NCI-H460 (cell line): ENCODE measurements at places on chromosomes 1 and 21.

GRCh38 chr1:228919914-228920313 is 184.6 kb downstream of the RHOU start:
- DNase-seq = no peak

- DNase-seq = no peak
Measured at GRCh38 chr1:212902054-212902453, 44.0 kb downstream of the FLVCR1 start.

DNA sequence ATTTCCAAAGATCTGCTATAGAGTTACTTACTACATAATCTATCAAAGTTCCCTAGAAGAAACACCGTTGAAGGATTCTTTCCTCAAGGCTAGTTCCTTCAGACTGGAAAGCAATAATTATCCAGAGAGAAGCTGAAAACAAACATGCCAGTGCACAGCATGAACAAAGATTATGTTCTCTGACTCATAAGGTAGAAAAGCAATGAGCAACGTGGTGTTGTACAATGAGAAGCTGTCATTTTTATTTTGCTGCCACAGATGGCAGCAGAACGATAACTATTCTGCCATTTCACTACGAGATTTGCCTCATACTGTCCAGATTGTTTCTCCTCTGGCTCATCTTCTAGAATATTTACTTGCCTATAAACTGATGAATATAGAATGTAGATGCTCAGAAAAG is 10.7 kb downstream of the EXTL2 start:
- no peak for DNase-seq

GRCh38 chr1:10631811-10632593 is 157.3 kb downstream of the PEX14 start:
- no peak for DNase-seq

GRCh38 chr21:45496151-45496967 is 45.9 kb downstream of the SLC19A1 start:
- no peak for DNase-seq

GRCh38 chr1:6234502-6235295 is 1.1 kb downstream of the ICMT start:
- no peak for DNase-seq

GRCh38 chr1:20153000-20153418 is 13.9 kb downstream of the PLA2G2F start:
- DNase-seq = no peak

DNA sequence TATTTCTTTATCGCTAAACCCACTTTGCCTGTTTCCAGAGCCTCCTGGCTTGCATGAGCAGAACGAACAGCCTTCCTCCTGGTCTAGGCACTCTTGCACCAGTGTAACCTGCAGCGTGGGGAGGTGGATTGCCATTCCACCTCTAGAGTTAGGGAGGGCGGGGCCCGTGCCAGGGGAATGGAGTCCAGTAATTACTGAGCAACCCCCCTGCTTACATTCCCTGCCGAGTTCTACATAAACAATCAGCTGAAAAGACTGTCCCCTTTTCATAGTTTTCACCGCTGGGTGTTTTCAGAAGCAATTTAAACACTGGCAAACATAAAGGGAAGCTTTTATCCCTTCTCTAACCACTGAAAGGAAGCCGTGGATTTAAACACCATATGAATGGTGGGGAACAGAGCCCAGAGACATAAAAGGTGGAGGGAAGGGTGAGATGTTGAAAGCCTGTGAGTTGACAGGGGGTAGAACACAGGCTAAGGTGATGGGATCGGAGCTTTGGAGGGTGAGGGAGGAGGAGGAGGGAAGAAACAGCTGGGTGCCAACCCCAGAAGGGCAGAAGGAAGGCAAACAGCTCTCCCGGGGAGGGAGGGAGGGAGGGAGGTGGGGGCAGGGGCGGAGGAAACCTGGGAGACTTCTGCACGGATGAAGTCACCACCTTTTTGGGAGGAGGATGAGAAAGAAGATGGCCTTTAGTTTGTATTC is 68.0 kb upstream of the WDR26 start:
- no peak for DNase-seq

DNA sequence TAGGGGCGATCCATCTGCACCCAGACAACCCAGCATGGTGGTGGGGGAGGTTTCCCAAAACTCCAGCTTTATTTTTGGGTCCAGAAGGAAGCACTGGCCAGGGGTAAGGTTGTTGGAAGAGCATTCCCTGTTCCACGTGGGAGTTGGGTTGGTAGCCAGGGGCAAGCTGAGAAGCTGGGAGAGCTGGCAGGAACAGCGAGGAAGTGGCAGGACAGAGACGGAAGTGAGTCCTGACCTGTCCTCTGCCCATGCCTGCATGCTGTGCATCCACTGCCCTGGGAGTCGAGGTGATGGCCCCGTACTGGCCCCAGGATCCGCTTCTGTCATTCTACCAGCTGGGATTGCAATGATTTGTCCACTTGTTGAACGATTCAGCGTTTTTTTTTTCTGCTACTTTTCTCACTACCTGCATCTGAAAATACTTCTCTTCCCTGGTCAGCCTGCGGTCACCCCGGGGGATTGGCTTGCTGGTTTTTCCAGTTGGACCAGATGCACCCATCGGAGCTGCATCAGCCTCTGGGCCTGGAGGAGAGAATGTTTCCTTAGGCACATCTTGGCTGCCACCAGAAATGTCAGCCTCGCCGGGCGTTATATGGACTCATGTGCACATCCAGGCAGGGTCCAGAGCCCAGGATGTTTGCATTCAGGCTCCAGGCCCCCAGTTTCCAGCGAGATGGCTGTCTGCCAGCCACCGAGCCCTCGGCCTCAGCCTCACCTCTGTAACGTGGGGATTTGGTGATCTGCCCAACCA is 28.3 kb upstream of the TMPRSS2 start:
- DNase-seq = no peak

- no peak for DNase-seq
Measured at GRCh38 chr1:12183095-12183794, 16.5 kb downstream of the TNFRSF1B start.

- DNase-seq = no peak
Measured at GRCh38 chr1:168834225-168834872, 105.3 kb upstream of the DPT start.

GRCh38 chr1:111280267-111280666 is 10.4 kb upstream of the CHIA start:
- DNase-seq = no peak

DNA sequence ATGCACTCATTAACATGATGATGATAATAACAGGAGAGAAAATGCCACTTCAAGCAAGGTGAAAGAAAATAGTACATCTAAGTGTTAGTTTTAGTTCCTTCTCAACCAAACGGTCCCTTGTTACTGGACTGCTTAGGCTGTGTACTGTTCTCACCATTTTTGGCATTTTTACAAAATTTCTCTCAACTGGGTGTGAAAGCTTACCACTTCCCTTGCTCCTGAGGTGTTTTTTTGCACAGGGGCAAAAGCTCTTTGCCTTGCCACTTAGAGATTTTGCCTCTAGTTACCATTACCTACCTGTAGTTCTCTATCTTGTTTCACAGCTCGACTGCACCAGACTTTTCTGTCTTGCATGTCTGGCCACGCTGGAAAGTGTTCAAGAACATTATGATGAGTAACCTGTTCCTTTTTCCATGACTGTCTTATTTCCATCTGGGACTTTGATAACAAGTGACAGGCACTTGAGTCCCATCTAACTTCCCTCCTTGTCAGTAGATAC is 10.7 kb downstream of the NEK7 start:
- no peak for DNase-seq

DNA sequence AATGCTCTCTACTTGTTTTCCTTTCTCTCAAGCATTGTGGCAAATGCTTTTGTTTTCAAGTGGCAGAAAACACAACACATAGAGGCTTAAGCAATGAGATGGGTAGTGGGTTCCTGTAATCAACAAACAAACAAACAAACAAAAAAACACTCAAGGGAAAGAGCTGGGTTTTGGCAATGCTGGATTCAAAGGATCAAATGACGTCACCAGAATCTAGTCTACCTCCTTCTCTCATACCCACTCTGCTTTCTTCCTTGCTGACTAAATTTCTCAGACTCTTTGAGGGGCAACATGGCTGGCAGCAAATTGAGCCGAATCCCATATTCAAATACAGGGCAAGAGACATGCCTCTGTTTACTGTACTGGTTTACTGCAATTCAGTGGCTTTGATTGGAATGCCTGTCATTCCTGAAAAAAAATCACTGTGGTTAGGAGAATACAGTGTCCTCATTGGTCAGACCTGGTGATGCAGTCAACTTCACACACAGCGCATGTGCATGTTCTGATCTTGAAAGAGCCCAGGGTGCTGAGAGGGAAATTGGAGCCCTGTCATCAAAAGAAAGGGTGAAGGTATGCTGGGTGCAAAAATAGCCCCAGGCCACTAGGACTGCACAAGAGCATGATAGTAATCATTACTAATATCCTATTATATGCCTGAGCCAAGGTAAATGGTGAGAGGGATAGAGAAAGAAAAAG is 356.2 kb downstream of the KCTD3 start:
- DNase-seq = no peak

GRCh38 chr1:179883040-179883744 is 1.1 kb downstream of the TOR1AIP1 start:
- DNase-seq = no peak

- no peak for DNase-seq
Measured at GRCh38 chr1:115465802-115466363, 127.8 kb upstream of the NGF start.

DNA sequence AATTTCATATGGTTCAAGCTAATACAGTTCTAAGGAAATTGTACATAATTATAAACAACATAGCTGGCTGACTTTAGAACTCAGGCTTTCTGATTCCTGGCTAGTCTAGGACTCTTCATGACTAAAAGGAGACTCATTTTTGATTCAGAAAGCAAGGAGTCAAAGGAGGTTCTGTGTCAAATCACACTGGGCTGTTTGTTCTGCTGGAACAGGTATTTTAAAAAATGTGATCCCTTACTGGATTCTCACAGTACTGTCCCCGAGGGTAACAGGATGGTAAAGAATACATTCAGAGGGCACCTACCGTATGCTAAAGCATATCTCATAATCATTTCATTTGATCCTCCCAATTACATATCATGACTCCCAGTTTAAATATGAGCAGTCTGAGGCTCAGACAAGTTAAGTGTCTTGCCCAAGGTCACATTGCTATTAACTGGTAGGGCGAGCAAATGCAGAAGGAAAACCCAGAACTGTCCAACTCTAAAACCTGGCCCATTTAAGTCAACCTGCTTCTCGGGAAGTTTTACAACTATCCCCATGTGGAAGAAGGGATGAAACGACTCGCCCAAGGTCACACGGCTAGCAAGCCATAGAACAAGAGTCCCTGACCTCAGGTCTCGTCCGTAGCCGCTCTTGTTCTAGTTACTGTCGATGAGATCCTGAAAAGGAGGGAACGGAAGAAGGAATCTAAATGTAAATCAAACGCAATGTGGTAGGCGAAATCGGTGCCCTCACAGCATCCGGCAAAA is 675 bp downstream of the MYSM1 start:
- DNase-seq = no peak

DNA sequence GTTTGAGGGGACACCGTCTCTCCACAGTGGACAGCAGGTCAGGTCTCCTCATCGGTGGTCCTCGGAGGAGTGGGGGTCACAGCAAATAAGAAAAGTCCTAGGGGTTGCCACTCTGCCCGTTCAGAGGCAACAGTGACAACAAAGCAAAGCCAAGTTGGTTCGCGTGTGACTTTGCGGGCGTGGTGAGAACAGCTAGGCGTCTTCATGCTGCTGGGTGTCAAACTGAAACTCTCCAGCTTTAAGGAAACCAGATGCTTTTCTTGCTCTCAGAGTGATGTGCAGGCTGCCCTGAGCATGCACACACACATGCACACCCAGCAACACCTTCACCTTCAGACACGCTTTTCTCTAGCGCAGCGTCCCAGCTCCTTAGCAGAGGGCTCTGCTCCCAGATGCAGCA is 70.1 kb upstream of the ARHGEF16 start:
- DNase-seq = no peak

DNA sequence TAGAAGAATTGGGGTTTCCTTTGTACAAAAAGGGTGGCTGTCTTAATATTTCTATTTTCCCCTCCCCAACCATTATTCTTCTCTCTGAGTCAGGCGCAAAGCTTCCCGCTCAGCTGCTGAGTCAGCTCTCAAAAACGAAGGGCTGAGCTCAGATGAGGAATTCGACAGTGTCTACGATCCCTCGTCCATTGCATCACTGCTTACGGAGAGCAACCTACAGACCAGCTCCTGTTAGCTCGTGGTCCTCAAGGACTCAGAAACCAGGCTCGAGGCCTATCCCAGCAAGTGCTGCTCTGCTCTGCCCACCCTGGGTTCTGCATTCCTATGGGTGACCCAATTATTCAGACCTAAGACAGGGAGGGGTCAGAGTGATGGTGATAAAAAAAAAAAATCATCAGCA is 3.0 kb upstream of the TUFT1 start:
- peak; percentile 41 for DNase-seq

DNA sequence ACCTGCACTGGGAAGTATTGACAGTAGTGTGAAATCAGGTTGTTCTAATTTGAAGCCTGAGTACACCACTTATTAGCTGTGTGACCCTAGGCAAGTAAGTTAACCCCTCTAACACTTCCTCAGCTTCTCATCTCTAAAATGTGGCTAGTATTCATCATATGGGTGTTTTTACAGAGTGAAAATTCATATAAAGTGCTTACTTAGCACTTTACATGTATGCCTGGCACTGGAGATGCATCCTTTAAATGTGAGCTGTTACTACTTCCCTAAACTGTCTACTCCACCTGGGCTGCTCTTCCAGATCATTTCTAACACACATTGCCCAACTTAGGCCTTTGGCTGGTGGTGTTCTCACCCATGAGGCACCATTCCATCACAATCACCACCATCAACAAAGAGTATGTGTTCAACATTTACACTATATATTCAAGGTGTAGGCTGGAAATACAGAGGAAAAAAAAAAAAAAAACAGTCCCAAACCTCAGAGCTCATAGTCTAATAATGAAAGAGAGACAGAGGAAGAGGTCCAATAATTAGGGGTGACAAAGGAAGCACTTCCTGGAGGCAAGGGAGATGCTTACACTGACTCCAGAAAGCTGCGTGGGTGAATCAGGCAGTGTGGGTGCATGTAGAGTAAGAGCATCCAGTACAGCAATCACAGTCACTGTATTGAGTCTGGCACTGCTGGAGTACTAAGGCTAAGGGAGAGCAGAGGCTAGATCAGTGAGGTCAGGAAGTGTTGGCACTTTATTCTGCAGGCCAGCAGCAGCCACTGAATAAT is 3.6 kb downstream of the STX6 start:
- DNase-seq = no peak

DNA sequence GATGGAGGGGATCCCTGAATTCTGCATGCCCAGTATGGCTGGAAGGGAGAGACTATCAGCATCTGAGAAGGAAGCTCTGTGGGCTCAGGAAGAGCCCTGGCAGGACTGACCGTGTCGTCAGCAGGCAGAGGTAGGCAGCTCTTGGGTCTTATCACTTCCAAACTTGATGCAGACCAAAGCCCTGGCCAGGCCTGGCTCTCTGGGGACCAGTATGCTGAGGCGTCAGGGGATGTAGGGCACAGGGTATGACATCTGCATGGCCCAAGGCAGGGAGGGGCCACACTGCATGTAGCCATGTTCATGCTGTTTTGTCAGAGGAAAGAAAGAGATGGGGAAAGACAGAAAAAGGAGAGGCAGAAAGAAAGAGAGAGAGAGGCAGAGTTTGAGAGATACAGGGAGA is 6.3 kb downstream of the FGR start:
- DNase-seq = no peak

- DNase-seq = no peak
Measured at GRCh38 chr21:17467392-17467791, 45.5 kb upstream of the CXADR start.

- no peak for DNase-seq
Measured at GRCh38 chr1:218529646-218530300, 184.6 kb downstream of the TGFB2 start.

- no peak for DNase-seq
Measured at GRCh38 chr1:36520056-36520455, 37.3 kb upstream of the CSF3R start.

GRCh38 chr1:186194107-186194756 is 180.8 kb downstream of the TPR start:
- no peak for DNase-seq
